ENCODE measurements at places on chromosomes 5 and 9.

DNA sequence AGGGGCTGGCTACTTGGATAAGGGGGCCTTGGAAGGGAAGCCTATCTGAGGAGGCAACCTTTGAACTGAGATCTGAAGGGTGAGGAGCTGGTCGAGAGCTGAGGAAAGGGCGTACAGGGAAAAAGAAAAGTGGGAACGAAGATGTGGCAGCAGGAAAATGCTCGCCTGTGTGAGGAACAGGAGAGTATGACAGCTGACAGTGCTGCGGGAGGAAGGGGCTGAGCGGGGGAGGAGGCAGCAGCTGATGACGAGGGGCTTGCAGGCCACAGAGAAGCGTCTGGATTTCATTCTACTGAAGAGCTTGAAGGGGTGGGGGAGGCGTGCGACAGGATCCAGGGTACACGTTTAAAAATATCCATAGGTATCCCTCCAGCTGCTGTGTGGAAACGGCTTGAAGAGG, 28.9 kb downstream of the SH3PXD2B start:
- DNase-seq, result no peak

GRCh38 chr9:104276709-104277245, 182.7 kb downstream of the SMC2 start:
- DNase-seq, result no peak

GRCh38 chr9:108762348-108763055, 93.3 kb downstream of the ACTL7B start:
- no peak for DNase-seq

DNA sequence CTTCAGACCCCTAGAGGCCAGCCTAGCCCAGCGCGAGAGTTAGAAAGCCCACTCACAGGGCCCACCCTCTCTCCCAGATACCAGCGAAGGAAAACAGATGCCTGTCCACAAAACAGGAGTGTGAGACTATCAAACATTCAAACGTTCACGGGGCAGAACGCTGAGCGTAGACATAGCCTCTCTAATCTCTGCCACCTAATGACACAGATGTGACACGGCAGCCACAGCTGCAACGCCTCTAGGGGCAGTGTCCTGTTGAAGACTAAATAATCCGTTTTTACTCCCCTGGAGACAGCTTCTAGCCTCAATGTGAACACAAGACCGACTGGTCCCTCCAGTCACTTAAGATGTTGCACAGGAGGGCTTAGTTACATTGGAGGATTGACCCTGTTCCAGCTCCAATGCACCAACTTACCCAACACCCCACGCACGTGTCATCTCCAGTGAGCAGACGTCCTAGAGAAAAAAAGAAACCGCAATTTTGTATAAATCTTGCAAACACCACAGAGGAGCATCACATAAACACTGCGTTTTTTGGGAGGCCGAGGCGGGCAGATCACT, 14.3 kb downstream of the DIPK1B start:
- peak; percentile 42 for DNase-seq

- DNase-seq, result no peak
These were observed 37.9 kb upstream of the OCLN start for GRCh38 chr5:69454460-69455249.

DNA sequence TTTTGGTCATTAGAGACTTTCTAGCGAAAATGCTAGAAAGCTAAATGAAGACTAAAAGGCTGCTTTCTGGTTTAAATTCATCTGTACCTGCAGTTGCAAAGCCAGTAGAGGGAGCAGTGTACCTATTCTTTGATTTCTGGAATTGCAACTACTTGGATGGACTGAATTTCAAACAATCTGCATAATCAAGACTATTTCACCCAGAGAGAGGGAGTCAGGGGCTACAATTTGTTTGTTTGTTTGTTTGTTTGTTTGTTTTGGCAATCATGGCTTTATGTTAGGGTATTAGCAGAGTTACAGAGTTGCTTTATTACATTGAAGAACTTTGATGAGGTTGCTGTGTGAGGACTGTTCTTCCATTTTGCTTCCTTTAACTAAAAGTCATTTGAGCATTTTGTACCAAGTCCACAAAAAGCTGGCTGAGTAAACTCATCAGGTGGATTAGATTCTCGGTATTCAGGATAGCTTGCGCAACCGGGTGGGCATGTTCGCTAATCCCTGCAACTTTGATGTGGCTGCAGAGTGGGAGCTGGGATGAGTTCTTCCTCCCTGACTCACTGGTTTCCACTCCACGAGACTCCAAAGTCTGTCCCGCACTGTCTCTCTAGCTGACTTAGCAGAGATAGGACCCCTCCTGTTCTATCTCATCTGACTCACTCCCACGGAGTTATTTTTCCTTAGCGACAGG, 80.0 kb upstream of the TUT7 start:
- DNase-seq, result peak; percentile 17

DNA sequence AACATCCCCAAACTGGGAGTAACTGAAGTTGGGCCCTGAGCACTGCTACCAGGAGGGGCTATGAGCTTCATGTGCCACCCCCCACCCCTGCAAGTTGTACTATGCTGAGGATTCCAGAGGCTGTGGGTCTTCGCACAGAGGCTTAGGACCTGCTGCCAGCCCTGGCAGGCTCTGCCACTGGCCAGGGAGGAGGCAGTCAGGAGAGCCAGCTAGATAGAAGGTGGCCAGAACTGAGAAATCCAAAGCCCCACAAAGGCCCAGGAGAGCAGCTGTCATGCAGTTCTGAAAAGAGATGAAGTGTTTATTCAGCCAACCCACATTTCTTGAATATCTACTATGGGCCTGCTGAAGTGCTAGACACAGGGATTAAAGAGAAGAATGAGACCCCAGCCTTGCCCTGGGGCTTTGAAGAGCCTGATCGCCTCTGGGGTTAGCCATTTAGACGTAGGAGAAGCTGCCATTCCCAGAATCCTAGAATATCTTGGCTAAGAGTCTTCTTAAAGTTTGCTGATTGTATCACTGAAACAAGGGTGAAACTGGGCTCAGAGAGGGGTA, 1.4 kb downstream of the ALAD start:
- DNase-seq, result no peak

GRCh38 chr9:92887880-92888338, 10.1 kb upstream of the ZNF484 start:
- DNase-seq, result no peak

DNA sequence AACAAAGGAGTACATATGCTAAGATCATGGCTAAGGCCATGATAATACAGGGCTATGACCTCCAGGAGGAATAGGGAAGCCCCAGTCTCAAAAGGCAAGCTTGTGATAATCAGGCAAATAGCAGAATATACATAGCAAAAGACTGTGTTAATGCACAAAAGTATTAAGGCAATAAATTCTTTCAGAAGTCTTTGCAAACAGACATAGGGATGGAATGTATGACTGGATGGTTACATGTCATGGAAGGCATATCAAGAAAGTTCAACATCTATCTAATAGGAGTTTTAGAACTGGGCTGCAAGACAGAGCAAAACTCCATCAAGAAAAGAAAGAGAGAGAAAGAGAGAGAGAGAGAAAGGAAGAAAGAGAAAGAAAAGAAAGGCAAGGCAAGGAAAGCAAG, 264.5 kb upstream of the CDH6 start:
- no peak for DNase-seq

DNA sequence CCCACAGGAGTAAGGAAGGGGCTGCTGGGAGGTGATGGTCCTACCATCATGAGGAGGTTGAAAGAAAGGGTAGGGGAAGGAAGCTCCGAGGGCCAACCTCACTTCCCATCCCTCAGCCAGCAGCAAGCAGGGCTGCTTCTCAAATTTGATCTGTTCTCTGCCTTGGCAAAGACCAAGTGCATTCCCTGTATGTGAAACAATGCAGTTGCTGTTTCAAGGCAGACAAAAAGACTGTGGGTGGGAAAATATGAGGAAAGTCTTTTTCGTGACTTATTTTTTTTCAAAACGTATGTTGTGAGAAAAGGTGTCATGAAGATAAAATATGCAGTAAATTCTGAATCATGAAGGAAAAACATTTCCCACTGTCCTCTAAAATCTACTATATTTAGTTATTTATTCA, 165.9 kb downstream of the ARSB start:
- DNase-seq, result no peak

GRCh38 chr9:17490110-17490509, 88.8 kb upstream of the SH3GL2 start:
- no peak for DNase-seq

DNA sequence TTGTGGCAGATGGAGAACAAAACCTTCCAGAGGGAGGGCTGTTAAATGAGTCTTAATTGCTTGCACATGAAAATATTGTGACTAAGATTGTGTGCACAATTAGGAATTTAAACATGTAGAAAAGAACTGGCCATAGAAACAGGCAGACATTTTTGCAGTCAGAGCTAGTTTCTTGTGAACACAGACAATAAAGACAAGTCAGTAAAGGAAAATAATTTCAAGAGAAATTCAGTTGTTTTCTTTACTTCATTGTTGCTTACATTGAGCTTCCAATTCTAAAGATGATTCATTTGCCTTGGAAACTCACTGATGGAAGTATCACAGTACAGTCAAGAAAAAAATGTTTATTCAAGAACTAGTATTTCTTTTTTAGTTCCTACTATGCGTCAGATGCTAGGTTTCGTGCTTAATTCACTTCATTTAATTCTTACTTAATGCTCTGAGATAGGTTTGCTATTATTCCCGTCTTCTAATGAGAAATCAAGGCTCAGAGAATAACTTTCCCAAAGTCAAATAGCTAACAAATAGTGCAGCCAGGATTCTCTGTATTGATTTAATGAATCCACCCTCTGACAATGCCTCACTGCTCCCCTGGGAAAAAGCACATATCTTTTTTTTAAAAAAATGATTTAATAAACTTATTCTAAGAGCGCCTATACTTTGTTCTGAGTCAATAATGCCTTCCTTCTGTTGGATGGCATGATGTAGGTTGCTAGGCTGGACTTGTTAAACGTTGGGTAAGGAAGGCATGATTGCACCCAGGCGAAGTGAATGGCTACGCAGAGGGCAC, 581.4 kb downstream of the RAB3C start:
- no peak for DNase-seq

DNA sequence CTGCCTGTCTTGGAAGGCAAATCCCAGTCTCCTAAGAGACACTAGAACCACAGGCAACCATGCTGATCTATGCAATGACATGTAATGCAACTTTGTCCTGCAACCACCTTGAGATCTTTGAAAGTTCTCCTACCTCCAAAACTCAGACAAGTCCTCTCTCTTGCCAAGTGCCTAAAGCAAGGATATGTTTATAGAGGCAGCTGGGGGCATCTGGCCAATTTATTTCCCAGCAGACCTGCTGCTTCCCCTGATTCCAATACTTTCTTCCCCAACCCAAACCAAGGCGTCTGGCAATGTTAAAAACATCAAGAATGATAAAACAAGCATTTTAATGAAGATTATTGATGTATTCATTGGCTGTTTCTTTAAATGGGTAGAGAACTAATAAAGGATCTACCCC, 138.4 kb downstream of the DOCK8 start:
- DNase-seq, result no peak

- DNase-seq, result no peak
These were observed 677.0 kb upstream of the WWC1 start for GRCh38 chr5:167614294-167615021.

DNA sequence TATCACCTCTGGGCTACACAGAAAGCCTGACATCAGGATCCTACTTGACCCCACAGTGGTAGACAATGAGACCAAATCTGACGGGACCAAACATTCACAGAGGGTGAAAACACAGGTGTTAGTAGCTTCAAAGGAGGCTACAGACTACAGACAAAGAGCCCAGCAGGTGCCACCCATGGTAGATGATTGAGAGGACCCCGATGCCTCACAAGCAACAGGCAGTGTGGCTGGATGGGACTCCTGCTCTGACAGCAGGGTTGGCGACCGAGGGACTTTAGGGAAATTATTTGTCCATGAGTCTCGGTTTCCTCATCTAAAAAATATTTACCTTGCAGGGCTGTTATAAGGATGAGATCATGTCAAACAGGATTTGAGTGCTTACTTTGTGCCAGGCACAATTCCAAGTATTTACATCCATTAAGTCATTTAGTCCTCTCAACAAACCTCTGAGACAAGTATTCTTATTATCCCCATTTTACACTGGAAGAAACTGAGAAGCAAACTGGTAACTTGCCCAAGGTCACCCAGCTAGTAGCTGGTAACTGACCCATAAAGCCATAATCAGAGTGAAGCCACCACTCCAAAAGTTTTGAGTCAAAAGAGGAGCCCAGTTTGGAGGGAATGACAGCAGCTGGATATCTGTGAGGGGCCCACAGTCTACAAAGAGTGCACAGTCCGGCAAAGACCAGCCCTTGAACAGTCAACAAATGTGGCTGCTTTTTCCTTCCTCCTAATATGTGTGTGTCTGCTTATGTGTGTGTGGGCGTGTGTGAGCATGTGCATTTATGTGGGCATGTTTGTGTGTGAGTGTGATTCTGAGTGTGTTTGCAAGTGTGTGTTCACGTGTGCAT, 502.0 kb downstream of the BNC2 start:
- no peak for DNase-seq

DNA sequence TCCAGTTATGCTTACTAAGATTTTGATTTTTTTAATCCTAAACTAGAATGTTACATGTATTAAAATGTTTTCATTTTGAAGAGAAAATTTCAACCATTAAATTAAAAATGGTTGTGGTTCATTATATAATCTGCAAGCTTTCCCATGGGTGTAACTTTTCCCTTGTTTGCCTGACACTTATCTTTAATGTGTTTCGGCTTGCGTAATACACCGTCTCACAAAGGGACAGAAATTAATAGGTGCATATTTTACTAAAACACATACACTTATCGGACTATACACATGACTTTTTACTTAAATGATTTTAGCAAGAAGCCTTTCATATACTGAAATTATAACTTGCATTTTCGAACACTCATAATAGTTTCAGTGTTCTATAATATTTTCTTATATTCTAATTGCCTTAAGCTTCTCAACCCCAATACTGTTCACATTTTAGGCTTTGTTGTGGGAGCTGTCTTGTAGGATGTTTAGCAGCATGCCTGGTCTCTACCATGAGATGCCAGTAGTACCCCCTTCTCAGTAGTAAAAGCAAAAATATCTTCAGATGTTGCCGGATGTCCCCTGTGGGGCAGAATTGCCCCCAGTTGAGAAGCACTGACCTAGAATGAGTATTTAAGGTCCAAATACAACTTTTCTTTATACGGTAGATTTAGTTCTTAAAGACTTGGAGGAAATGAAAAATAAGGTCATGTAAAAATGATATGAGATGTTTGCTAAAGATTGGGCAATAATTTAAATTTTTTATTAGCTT, 28.6 kb downstream of the UGCG start:
- DNase-seq, result no peak

DNA sequence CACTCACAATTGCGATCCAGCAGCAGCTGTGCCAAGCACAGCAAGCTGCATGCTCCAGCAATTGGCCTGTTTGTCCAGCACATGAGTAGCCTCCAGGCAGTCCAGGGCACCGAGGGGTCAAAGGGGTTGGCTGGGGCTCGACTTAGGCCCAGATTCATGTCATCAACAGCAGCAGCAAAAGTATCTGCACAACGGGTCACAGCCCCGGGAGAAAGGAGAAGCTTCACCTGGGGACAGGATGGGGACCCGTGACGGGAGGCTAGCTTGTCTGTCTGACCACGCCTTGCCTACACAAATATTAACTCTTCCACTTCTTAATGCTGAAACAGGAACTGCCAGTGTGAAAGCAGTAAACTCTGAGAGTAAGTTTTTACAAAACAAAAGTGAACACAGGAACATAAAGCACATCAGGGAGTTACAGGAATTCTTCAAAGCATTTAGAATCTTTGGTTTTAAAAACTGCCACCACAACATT, 191.2 kb downstream of the PIK3R1 start:
- peak; percentile 23 for DNase-seq

Data from CD14-positive monocyte (primary cell).